Activated CD8-positive, alpha-beta memory T cell treated with anti-CD3 and anti-CD28 coated beads for 1 hour (primary cell): ENCODE measurements at places on chromosomes 13 and 19.
A peak's percentile ranks its signal among the peaks of the same experiment; 100 is the strongest.

GRCh38 chr13:33884531-33885220 lies 66.7 kb downstream of the RFC3 start:
- DNase-seq: no peak

DNA sequence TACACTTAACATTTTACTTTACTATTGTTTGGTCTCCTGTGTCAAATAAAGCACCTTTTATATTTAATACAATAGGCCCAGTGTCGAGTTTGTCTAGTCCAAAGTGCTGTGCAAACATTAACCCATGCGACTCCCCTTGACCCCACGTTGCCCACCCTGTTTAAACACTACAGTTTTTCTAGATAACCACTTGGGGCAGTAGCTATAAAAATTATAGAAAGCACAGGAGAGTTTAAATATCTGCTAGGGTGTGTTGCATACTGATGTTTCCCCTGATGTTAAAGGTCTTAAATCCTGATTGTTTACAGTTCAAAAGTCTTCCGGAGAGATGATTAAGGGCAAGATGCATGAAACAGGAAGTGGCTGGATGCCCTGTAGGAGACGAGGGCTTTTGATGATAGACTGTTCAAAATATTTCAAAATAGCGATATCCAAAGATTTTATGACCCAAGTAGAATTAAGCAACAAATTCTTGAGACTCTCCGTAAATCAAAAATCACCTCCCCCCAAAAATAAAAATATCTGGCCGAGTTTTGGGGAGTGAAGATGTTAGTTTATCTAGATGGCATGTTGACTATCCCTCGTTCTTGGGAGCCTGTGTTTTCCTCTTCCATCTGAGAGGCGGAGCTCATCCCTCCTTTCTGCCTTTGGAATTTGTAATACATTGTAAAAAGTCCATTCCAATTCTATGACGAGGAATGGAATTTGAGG lies 167.1 kb downstream of the FGF9 start:
- no peak for DNase-seq

GRCh38 chr19:29107831-29108230 lies 105.1 kb downstream of the UQCRFS1 start:
- DNase-seq: no peak

GRCh38 chr13:69243366-69243765 lies 864.3 kb upstream of the ATXN8OS start:
- DNase-seq: no peak

DNA sequence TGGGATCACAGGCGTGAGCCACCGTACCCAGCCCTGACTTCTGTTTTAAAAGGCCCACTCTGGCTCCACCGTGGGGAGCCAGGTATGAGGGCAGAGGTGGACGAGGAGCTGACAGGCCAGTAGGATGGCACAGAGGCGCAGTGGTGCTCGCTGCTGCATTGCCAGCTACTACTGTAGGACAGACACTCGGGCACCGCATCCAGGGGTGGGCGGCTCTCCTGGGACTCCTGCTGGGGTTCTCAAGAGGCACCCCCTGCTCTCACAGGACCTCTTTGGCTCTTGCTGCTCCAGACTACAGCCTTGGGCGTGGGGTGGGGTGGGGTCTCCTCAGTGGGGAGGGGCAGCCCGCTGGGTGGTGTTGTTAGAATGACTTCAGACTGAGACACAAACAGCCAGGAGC lies 53.4 kb downstream of the LATS2 start:
- no peak for DNase-seq

DNA sequence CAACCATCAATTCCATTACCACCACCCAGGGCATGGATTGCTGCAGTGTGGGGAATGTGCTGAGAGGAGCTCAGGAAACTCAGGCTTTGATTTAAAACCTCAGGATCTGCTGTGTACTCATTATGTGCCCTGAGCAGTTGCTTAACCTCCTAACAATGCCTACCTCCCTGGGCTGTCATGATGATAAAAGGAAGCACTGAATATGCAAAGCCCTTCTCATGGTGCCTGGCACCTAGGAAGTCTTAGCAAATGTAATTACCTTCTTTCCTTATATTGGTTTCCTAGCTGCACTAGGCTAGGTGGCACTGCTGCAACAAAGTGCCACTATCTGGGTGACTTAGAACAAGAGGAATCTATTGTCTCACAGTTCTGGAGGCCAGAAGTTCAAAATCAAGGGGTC lies 62.2 kb downstream of the KCTD12 start:
- DNase-seq: no peak

GRCh38 chr13:114235697-114236096 lies 1.0 kb downstream of the CDC16 start:
- no peak for DNase-seq

GRCh38 chr19:39602224-39602623 lies at the start of gene LGALS13:
Gene LGALS13 (plus strand): TSS chr19:39602524. CDS start chr19:39602569, 45 bp downstream.
- no peak for DNase-seq

DNA sequence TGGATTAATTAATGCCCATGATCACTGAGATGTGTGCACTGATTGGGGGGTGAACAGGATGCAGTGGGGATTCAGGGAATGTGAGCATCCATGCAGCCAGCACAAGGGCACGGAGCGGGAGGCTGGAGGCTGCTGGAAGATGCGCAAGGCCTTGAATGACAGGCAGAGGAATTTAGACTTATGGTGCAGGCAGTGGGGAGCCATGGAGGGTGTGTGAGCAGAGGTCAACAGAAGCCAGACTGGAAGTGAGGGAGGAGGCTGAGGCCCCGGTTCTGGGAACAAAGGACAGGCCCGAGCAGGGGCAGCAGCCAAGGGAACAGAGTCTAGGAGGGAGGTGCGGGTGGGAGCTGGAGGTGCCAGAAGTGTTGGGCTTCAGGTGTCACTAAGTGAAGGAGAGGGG lies 7.3 kb upstream of the COLGALT1 start:
- DNase-seq: no peak

- no peak for DNase-seq
Measured at GRCh38 chr13:32624441-32624840, 38.2 kb downstream of the PDS5B start.

GRCh38 chr13:93248627-93249047 lies 22.0 kb downstream of the GPC6 start:
- no peak for DNase-seq

- no peak for DNase-seq
Measured at GRCh38 chr13:54637366-54637765, 1608.8 kb downstream of the OLFM4 start.

GRCh38 chr13:110306960-110307766 lies at the start of the genes COL4A1 and COL4A2:
Gene COL4A1 (minus strand): TSS chr13:110307157. CDS start chr13:110307027, 130 bp downstream.
Gene COL4A2 (plus strand): TSS chr13:110307284. CDS start chr13:110307904, 620 bp downstream.
- DNase-seq: no peak

GRCh38 chr13:76950101-76950500 lies 1.8 kb downstream of the ACOD1 start:
- DNase-seq: no peak

DNA sequence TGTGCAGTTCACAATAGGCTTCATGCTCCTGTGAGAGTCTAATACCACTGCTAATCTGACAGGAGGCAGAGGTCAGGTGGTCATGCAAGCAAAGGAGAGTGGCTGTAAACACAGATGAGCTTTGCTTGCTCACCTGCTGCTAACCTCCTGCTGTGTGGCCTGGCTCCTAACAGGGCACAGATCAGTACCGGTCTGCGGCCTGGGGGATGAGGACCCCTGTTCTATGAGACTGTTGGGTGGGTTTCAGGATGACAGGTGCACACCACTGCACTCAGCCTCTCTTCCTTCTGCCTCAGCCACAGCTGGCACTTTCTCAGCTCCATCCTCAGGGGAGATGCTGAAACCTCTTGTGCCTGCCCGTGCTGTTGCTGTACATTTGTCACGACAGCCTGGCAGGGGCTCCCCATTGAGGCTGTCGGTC lies 9.7 kb downstream of the CLEC4G start:
- DNase-seq: no peak

DNA sequence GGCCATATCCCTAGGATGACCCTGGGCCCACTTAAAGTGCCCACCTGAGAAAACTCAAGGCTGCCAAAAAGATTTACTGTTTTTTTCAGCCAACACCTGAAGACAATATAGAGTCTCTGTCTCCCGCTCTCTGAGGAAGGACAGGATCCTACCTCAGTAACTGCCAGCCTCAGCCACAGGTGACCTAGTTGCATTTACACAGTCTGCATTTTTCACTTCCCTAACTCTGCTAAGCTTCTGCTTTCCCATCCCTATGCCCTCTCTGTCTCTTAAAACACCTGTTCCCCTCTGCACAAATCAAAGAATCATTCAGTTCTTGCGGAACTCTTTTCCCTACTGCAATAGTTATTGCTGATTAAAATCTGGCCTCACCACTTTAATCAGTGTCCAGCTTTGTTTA lies 609.5 kb downstream of the UQCRFS1 start:
- no peak for DNase-seq

DNA sequence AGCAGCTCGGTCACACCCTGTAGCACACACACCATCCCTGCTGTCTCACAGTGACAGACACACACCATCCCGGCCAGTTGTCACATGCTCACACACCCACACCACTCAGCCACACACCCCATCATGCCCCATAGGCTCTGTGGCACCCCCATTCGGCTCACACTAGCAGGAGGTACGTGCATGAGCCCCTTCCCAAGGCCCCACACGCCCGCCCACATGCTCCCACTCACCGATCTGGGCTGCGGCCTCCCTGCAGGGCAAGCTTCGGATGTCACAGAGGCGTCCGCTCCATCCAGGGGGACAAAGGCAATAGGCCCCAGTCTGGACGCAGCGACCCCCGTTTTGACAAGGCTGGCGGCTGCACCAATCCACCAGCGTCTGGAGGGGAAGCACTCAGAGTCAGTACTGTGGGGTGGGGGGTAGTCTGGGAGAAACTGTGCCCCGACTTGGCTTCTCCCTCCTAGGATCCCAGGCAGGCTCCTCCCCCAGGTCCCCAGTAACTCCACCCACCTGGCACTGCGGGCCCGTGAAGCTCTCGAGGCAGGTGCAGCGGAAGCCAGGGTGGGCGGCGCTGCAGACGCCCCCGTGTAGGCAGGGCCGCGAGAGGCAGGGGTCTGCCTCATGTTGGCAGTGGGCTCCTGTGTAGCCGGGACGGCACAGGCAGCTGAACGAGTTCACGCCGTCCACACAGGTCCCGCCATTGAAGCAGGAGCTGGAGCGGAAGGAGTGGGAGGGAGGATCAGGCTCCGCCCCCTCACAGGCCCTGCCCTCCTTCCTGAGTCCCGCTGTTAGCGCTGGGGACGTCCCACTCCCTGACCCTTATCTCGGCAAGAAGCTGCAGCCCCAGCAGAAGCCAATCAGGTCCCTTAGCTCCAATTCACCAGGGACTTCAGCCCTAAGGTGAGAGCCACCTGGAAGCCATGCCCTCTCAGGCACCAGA lies 20.1 kb downstream of the NOTCH3 start:
- DNase-seq: no peak

DNA sequence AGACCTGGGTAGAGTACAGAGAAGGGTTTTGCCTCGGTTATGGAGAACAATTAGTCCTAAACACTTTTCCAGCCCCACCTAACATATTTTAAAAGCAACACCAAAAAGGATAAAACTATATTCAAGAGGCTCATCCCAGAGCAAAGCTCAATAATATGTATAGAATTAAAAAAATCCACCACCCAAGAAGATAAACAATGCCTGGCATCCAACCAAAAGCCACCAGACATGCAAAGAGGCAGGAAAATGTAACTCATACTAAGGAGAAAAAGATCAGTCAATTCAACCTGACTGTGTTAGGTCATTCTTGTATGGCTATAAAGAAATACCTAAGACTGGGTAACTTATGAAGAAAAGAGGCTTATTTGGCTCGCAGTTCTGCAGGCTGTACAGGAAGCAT lies 39.3 kb downstream of the FGF9 start:
- no peak for DNase-seq

- peak; percentile 64 for DNase-seq
Measured at GRCh38 chr19:49506575-49507105, 5.8 kb upstream of the FCGRT start.

DNA sequence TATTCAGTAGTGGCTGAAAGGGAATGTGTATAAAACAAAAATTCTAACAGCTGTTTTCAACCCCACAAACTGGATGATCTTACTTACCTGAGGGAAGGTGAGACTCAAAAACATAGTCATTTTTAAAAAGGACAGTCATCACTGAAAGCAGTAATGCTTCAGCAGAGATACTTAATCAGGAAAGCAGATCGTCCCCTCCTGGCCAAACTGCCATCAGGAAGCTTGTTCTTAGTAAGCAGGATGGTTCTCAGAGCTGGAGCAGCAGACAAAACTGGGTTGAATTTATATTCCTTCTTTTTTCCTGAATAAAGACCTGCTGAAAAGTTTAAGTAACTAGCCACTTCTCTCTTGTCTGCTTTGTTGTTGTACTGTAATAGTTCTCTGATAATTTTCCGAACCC lies 1156.5 kb downstream of the OLFM4 start:
- DNase-seq: no peak

DNA sequence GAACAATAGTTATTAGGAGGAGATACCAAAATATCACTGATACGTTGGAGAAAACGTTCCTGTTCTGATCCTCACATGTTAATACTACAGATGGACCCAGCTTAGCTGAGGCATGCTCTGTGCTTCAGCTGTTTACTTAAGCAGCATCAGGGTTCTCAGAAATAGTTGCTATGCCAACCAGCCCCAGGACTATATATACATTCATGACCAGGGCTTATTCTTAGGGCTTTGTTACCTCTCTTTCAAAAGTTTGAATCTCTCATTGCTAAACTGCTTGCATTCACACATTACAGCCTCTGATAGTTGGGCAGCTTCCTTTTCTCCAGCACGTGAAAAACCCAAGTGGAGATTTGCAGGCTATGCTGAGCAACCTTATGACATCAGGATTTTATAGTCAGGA lies 800.4 kb downstream of the DIAPH3 start:
- no peak for DNase-seq

DNA sequence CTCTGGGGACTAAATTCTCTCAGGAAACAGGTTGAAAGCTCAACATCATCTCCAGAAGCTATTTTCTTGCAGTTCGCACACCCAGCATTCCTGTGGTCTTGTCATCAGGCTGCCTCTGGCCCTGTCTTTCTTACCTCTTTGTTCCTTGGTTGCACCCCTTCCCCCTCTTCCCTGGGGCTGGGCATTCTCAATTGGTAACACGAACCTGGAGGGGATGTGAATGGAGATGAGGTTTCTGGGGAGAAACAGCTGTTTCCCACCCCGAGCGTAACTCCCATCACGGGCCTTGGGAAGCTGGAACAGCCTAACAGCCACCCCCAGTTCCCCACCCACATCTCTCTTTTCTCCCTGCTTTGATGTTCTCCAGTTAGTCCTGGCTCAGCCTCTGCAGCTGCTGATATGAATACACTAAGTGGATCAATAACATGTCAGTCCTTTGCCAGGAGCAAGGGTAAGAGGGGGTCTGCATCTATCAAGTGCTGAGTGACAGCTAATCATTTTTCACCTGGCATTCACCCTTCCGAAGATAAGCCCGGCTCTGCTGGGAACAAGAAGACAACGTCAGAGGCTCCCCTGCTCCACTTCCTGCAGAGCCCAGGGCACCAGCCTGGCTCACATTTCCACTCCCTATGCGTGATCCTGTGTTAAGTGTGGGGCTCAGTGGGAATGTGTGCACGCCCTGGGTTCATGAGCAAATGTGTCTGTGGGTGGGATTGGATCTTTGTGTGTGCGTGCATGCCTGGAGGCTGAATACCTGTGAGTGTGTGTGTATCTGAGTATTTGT lies 74.0 kb upstream of the KCTD15 start:
- DNase-seq: no peak

- no peak for DNase-seq
Measured at GRCh38 chr19:12865746-12866415, 15.4 kb downstream of the DNASE2 start.

GRCh38 chr13:35131471-35131870 lies 189.4 kb downstream of the NBEA start:
- no peak for DNase-seq

GRCh38 chr13:25683056-25683455 lies 311.3 kb downstream of the ATP8A2 start:
- no peak for DNase-seq
